ENCODE measurements at places on chromosomes 5 and 9. TPM values are rescaled to one million over a fixed set of nuclear protein-coding genes. Genes with fewer than 3 reads are reported as not detected.

RBM22 gene
- total RNA-seq, result 59.1 TPM

NUP155 gene
- 37.6 TPM for total RNA-seq

SLC36A2 gene
- not detected for total RNA-seq

SPATA31D4 gene
- total RNA-seq, result not detected

ANKRD18A gene
- 2.2 TPM for total RNA-seq

ADAMTS2 gene
- total RNA-seq, result 2.1 TPM

IL3 gene
- total RNA-seq, result not detected

PCDHA9 gene
- total RNA-seq, result 3.8 TPM
